ENCODE measurements at places on chromosomes 2 and 18.

GRCh38 chr2:65027616-65028244, 28.5 kb upstream of the CEP68 start:
- DNase-seq, result no peak

GRCh38 chr2:138244501-138244925, 257.1 kb upstream of the SPOPL start:
- no peak for DNase-seq

GRCh38 chr2:174145827-174146226, 102.5 kb downstream of the OLA1 start:
- DNase-seq, result no peak

DNA sequence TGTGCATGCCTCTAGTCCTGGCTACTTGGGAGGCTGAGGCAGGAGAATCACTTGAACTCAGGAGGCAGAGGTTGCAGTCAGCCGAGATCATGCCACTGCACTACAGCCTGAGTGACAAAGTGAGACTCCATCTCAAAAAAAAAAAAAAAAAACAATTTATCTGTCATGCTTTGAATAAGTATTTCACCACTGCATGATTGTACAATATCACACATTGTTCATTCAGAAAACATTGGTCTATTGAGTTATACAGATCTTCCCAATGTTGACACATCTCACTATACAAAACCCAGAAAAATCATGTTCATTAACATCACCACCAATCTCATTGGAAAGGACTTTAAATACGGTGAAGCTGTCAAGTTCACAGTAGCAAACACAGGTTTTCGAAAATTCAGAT, 46.8 kb upstream of the PPM1B start:
- no peak for DNase-seq

DNA sequence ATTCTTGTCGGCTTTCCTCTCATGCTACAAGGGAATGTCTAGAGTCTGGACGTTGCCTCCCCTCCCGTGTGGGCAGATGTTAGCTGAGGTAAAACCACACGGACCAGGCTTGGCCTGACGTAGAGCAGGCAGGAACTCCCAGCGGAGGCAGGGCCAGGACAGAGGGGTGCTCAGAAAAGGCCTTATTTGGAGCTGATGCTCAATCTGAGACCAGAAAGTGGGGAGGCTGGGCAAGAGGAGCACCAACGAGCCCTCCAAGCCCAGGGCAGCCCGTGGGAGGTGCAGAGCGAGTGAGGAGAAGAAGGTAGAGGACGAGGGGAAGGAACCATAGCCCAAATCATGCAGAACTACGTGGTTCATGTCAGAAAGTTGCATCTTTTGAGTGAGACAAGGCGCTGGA, 9.0 kb downstream of the TEX51 start:
- no peak for DNase-seq

Data from central memory CD8-positive, alpha-beta T cell (primary cell).